ENCODE measurements at places on chromosomes 16 and 17.

DNA sequence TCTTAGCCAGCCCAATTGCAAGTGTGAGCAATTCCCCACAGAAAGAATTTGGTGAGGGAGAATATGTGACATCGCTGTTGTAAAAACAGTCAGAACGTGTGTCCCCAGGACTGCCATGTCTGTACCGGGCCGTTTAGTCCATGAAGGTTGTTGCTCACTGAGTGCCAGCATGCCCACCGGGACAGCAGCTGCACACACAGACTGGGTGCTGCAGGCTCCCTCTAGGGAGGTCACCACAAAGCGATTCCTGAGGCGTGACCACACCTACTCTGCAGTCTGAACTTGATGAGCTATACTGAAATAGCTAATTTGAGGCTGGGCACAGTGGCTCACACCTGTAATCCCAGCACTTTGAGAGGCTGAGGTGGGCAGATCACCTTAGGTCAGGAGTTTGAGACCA is 44.1 kb upstream of the ADORA2B start:
- no peak for DNase-seq

DNA sequence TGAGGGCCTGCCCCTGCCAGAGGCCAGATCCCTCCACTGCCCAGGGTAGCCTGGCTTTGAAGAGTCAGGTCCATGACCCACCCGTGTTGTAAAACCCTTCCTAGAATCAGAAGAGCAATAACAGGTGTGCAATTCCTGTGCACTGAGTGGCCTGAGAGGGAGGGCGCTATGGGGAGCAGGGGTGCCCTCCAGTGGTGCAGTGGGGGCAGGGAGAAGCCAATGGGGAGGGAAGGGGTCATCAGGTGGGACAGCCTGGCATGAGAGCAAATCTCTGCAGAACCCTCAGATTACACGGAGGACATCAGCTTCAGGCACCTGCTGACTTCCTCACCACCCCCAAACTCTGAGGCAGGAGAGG is 72.9 kb upstream of the ZNF469 start:
- DNase-seq, result no peak

DNA sequence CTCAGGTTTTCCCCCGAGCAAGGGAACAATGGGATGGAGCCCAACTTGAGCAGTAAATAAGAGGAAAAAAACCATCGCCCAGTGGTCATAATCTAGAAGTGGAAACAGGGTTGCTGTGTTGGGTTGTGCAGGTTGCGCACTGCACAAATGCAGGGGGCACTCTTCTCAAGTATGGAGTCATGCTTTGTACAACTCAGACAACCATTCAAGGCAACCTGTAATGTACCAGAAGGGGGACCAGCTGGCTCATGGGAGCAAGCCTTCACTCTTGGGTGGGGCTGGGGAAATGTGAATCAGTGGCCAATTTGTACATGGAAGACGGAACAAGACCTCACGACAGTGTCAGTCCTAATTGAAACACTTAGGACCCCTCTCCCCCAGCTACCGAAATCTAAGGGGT is 23.9 kb upstream of the LITAF start:
- DNase-seq, result no peak

GRCh38 chr17:64635647-64636305 is 26.3 kb downstream of the SMURF2 start:
- no peak for DNase-seq

- DNase-seq, result no peak
Observed at GRCh38 chr17:38705523-38705802, 390 bp downstream of the MLLT6 start.

- no peak for DNase-seq
Observed at GRCh38 chr17:72510351-72511016, 389.7 kb downstream of the SOX9 start.

GRCh38 chr16:84484579-84485254 is 19.7 kb downstream of the MEAK7 start:
- no peak for DNase-seq

All from activated naive CD4-positive, alpha-beta T cell (primary cell).